ENCODE measurements at places on chromosomes 7 and 10.

DNA sequence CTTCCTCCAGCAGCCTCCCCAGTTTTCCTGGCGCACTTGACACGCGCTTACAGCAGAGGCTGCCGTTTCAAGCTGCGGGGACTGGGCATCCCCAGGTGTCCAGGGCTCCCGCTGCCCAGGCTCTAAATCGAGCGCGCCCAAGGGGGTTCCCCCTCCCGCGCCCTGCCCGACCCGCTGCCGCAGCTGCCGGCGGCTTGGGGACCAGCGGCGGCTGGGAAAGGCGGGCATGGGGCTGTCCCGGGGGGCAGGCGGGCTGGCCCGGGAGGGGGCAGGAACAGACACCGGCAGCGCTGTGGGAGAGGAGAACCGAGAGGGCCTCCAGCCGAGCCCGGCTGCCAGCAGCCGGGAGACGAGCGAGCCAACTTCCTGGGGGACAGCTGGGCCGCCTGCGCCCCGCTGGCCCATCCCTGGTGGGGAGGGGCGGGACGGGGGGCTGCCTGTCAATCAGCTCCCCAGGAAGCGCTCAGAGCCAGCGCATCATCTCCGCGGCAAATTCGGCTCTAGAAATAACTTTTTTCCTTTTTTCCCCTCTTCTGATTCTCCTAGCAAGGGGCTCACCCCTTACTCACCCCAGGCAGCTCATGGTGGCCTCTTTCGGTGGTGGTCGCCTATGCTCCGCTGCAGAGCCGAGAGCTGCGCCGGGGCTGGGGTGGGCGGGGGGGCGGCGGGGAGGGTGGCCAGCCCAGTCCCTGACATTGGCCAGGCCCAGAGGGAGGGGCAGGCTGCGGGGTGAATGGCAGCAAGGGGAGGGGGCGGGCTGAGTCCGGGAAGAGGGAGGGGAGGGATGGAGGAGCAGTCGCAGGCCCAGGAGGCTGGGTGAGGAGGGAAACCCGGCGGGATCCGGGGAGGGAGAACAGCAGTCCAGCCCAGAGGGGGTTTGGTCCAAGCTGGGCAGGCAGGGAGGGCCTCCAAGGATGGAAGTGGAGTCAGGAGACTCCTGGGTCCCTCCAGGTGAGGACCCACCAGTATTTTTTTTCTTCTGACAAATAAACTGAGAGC lies 14.7 kb downstream of the GRID2IP start:
- DNase-seq: peak; percentile 67

DNA sequence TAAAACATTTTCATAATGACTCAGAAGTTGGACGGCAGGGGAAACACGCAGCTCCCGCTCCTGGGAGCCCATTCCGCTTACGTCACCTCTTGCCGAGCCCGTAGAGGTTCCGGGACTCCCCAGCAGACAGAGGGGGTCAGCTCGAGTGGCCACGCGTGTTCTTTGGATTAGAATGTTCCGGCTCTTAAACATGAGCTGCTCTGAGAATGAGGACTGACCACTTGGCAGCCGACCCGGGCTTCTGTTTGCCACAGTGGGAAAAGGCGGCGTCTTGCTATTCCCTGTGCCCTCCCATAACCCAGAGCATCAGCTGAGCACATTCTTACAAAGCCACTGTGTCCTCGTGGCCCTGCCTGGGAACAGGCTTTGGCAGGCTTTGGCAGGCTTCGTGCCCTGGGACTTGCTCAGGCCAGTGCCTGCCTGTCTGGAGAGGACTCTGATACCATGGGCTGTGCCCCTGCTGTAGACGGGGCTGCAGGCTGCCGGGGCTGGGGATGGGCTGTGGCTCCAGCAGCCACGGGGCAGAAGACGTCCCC lies 40.1 kb downstream of the PFKP start:
- no peak for DNase-seq

DNA sequence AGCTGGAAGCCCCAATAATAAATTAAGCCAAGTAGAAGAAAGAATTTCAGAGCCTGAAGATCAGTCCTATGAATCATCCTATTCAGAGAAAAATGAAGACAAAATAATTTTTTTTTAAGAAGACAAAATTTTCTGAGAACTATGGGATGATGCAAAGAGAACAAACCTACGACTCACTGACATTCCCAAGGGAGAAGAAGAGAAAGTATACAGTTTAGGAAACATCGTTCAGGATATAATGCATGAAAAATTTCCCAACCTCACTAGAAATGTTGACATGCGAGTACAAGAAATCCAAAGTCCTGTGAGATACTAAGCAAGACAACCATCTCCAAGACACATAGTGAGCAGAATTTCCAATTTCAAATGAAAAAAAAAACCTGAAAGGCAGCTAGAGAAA lies 150.5 kb downstream of the THSD7A start:
- no peak for DNase-seq

GRCh38 chr10:89296220-89296648 lies 5.6 kb upstream of the IFIT2 start:
- DNase-seq: no peak
